ENCODE measurements at places on chromosomes 1 and 21.

- DNase-seq, result no peak
Observed at GRCh38 chr1:218330043-218330623, 15.0 kb upstream of the TGFB2 start.

GRCh38 chr1:164794356-164794755 lies 235.4 kb downstream of the PBX1 start:
- DNase-seq, result no peak

DNA sequence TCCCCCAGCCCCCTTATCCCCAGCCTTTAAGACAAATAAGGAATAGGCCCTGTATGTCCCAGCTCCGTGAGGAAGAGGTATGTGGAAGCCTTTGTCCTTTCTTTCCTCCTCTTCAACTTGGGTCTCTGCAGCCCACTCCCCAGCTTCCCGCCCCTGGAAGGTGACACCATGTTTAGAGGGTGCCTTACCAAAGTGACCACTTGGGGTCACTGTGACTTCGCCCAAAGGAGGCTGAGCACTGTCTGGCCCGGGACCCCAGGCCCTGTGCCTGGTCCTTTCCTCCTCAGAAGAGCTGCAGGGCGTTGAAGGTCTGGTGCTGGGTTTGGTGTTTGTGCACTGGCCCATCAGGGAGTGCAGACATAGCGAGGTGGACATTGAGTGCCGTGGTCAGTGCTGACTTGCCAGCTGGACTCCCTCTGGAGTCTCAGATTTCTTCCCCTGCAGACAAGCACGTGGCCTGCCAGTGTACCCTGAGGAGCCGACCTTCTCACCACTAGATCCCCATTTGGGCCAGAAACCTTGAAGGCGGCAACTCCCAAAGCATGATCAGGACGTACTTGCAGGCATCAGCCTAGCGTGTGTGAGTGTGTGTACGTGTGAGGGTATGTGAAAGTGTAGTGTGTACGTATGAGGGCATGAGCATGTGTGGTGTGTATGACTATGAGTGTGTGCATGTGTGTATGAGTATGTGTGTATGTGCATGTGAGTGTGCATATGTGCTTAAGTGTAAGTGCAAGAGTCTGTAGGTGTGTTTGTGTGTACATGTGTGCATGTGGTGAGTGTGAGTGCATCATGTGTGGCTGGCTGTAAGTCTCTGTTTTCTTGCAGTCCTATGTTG lies 181.4 kb upstream of the KIAA0040 start:
- peak; percentile 57 for DNase-seq

DNA sequence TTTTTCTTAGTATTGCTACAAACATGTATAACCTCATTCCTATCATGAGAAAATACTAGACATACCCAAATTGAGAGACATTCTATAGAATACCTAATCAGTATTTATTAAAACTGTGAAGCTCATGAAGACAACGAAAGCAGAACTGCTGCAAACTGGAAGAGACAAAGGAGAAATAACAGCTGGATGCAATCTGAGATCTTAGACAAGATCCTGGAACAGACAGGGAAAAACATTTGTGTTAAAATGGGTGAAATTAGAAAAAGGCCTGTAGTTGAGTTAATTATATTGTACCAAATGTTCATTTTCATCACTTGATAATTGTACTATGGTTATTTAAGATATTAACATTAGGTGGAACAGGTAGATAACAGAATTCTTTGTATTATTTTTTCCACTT lies 392.0 kb downstream of the PLPP3 start:
- DNase-seq, result no peak

DNA sequence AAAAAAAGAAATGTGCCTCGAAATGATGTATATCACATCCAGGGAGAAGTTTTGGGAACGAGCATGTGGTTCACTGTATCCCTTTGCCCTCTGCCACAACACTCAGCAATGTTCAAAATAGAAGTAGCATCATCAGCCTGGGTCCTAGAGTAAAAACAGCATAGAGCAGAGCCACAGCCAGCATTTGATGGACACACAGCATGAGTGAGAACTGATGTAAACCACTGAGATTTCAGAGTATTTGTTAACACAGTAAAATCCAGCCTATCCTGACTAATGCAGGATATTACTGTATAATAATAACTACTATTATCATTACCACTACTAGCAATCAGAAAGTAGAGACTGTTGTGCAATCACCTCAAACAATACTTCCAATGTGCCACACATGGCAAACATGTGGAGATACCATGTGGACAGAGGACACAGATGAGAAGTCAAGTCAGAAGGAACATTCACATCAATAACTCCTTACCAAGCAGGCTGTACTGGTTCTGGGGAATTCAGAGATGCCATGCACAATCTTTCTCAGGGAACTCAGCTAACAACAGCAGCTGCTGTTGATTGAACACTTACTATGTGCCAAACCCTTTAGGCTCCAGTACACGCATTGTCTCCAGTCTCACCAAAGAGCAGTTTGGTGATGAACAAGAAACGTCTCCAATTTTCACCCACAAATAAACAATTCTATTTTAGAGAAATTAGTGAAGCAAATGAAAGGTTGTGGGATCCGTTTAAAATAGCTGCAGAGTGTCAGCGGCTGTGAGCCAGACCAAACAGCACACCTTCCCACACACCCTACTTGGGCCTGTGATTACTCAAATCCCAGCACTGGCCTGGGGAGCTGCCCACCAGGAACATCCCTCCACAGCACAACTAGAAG lies 16.6 kb upstream of the GFI1 start:
- no peak for DNase-seq

GRCh38 chr1:86016076-86016759 lies 140.4 kb downstream of the COL24A1 start:
- no peak for DNase-seq

GRCh38 chr1:20399606-20400180 lies 86.3 kb downstream of the CAMK2N1 start:
- no peak for DNase-seq

DNA sequence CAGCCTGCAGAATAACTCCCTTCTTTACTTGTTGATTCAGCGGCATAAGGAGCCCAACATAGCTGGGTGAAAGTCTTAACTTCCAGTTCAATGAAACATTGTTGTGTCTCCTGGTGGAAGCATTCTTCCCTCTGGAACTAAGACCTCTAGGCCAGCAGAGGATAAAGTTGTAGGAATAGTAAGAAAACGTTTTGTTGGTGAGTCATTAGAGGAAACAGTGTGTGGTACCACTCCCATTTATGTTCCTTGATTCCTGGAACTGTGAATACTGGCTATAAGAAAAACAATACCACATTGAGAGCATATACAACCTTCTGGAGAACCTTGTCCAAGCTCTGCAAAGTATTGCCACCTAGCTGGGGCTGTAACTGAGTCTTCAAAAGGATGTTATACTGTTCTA lies 737.4 kb upstream of the ZP4 start:
- DNase-seq, result no peak

DNA sequence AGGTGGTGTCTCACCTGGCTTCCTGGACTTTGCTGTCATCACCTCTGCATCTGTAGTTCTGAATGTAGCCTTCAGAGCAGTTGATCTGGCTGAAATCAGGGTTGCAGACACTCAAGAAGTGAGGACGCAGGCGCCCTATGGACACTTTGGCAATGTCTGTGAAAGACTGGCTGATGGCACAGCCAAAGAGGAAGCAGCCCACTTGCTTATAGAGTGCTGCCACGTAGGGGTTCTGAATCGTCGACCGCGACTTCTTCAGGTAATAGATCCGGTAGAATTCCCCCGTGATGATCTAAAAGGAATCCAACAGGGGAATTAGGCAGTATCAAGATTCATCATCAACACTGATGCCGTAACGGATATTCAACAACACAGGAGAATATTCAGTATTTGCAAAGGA lies 55.1 kb downstream of the PLPP3 start:
- DNase-seq, result no peak

DNA sequence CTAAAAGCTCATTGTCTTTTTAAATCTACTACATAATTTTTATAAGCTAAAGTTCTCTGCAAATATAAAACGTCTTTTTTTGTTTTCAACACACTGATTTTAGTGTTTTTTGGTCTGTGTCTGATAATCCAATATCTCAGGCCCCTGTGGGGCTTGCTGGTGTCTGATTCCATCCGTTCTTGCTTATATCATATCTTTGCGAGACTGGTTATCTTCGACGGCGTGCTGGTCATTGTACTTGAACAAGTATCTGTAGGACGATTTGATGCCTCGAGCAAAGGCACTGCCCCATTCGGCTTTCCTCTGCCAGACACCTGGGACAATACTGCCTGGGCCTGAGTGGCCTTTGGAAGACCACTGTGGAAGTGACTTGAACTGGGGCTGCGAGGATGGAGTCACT lies 18.4 kb upstream of the TTLL10 start:
- DNase-seq, result no peak
